ENCODE measurements at places on chromosomes 2 and 18.

GRCh38 chr2:45670646-45671045, 19.2 kb downstream of the PRKCE start:
- DNase-seq = no peak

GRCh38 chr2:133286326-133286922, 281.8 kb downstream of the NCKAP5 start:
- no peak for DNase-seq

GRCh38 chr2:153519257-153519875, 40.8 kb upstream of the RPRM start:
- DNase-seq = no peak

DNA sequence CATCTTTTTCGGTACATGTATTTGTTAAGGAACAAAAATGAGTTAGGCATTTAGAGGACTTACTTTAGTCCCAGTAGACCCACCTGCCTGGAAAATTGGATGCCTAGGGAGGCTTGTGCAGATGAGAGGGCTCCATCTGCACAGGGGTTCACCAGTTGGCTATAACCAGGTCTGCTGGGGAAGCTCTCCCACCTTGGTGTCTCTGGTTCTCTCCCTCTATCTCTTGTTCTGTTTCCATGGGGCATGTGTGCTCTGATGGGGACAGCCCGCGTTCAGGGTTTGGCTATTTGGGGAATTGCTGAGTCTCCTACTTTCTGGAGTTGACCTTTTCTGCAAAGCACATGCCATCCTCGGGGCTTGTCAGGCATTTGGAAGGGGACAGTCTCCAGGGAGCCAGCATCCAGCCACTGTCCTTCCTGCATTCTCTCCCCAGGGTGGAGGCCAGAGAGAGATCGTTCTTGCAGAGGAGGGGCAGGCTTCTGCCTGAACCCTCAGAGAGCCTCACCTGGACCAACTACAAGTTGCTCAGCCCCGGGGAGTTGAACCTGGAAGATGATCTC, 157.3 kb downstream of the KLHL29 start:
- no peak for DNase-seq

- DNase-seq = no peak
These were observed 66.5 kb downstream of the CAB39 start for GRCh38 chr2:230779126-230779525.

DNA sequence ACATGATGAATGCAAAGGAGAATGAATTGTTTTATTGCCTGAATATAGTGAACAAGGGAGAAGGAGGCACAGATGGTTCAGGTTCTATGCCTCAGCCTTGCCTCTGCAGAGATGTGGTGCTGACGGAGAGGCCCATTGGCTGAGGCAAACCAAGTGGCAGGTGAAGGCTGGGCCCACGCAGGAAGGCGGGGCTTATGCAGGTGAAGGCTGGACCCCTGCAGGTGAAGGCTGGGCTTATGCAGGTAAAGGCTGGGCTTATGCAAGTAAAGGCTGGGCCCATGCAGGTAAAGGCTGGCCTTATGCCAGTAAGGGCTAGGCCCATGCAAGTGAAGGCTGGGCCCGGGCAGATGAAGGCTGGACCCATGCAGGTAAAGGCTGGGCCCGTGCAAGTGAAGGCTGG, 414.7 kb downstream of the LRATD1 start:
- DNase-seq = no peak

DNA sequence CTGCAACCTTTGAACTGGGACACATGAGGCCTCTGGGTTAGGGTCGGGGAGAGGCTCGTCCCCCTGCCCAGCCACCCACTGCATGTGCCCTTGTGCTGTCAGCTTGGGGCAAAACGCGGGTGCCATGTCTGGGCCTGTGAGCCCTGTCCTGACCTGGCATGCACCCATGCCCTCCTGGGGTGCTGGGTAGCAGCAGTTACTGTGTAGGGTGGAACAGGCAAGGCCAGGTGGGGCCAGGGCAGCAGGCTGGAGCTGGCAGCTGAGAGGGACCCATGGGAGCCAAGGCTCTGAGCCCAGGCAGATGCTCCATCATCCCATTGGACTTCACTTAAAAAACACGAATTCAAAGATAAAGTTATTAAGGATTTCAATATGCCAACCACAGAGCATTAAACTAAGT, 133.8 kb upstream of the REV1 start:
- DNase-seq = no peak

DNA sequence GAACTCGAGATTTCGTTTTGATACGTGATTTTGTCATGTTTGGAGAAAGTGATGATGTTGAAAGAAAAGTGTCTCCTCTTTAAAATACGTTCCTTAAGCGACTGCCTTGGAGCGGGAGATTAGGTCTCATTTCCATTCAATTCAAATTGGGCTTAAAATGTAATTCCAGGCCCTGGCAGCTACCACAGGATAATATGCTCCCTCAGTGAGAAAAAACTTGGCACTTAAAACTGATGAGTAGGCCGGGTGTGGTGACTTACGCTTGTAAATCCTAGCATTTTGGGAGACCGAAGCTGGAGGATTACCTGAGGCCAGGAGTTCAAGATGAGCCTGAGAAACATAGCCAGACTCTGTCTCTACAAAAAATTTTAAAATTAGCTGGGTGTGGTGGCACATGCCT, 146.3 kb upstream of the L3MBTL4 start:
- DNase-seq = no peak

GRCh38 chr2:197591339-197592072, 75.6 kb downstream of the MOB4 start:
- DNase-seq = no peak

- no peak for DNase-seq
These were observed 207.1 kb upstream of the SLC8A1 start for GRCh38 chr2:40658941-40659340.

DNA sequence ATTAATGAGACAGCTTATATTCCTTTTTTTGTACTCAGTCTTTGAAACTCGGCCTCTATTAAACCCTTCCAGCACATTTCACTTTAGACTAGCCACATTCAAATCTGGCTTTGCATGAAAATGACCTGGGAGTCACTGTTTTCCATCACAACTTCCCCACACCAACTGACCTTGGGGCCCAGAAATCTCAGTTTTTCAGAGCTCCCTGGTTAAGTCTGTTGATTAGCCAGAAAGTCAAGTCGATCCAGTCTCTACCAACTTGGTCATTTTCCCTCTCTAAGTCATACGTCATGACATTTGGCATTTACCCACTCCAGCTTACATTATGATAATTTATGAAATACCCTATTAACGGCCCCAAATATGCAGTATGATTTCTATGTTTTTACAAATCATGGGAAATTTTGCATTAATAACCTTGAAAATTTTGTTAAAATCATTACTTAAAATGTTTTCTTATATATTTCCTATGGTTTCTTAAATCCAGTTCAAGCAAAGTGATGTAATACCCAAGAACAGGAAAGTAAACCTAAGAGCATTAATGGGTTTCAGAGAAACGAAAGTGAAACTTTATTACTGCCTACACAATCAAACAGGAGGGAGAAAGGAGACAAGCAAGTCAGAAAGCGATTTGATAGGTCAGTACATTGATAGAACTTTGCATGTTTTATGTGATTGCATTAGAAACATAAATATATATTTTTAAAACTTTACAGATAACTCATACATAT, 77.1 kb downstream of the SPATS2L start:
- peak; percentile 48 for DNase-seq

- no peak for DNase-seq
These were observed 18.0 kb downstream of the SUCLG1 start for GRCh38 chr2:84441036-84441435.

All from GM06990 (cell line).